CD4-positive, alpha-beta T cell treated with Interleukin-4 for 1 hour (primary cell): ENCODE measurements at places on chromosomes 5 and 9.

- DNase-seq, result no peak
These were observed 763 bp upstream of the IRX2 start for GRCh38 chr5:2752059-2752820.

GRCh38 chr5:42751044-42751443 is 5.6 kb upstream of the CCDC152 start:
- no peak for DNase-seq

DNA sequence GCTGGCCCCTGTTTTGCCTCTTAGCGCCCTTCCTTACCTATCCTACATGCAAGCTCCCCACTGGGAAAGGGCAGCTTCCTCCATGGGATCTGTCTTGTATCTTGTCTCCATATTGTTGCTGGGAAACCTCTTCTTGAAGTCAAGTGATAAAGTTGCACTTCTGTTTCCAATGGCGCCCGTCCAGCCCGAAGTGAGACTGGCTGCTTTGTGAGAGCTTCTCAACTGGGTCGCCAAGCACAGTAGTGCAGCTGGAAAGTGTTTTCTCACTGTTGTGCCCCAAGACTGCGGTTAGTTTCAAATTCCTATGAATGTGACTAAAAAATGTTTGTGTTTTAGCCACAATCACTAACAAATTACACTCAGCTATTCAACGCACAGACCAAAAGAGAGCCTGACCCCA is 506.6 kb upstream of the MPDZ start:
- DNase-seq, result no peak

DNA sequence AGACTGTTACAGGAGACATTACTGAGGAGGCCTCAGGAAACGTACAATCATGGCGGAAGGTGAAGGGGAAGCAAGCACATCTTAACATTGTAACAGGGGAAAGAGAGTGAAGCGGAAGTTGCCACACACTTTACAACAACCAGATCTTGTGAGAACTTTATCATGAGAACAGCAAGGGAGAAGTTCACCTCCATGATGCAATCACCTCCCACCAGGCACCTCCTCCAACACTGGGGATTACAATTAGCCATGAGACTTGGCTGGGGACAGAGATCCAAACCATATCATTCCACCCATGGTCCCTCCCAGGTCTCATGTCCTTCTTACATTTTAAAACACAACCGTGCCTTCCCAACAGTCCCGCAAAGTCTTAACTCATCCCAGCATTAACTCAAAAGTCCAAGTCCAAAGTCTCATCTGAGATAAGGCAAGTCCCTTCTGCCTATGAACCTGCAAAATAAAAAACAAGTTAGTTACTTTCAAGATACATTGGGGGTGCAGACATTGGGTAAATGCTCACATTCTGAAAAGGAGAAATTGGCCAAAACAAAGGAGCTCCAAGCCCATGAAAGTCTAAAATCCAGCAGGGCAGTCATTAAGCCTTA is 138.3 kb downstream of the TMEM161B start:
- no peak for DNase-seq

GRCh38 chr5:173530547-173530946 is 85.9 kb downstream of the BOD1 start:
- DNase-seq, result no peak

GRCh38 chr5:54629115-54629514 is 111.6 kb downstream of the SNX18 start:
- no peak for DNase-seq

GRCh38 chr5:51977014-51977413 is 593.8 kb downstream of the ISL1 start:
- no peak for DNase-seq

GRCh38 chr9:131500939-131501541 is 1.7 kb upstream of the POMT1 start:
- DNase-seq, result no peak

DNA sequence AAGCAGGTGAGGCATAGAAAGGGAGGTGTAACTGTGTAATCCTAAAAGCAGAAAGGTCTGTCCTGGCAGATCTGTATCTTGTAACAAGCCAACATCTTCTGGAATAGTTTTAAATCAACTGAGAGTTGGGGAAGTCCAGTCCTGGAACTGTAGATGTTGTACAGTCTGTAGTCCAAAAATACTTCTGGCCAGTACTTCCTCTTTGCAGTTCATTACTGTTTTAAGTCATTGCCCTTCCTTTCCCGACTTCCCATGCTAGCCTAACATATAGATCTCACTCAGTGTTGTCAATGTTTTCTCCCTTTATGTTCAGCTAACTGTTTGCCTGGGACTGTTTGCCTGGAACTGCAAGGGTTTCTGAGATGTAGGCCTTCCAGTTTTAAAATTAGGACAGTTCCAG is 168.5 kb upstream of the ISL1 start:
- no peak for DNase-seq

DNA sequence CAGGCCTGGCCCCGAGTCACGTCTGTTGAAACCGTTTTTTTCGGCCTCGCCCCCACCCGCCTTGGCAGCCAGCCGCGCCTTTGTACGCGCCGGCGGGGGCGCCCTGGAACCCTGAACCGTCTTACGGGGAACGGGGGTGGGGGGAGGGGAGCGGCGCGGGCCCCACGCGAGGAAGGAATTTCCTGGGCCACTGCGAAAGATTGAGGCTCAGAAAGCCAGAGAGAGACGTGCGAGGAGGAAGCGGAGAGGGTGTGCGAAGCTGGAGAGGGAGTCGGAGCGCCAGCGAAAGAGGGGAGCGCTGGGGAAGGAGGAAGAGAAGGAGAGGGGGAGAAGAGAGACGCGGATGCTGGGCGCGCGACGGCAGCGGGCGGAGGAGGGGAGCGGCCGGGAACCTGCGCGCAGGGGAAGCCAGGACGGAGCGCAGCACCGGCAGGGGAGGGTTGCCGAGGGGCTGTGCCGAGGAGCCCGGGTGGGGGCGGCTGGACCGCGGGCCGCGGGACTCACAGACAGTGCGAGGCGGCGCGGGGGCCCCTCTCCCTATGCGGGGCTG is 4.6 kb upstream of the PRDM12 start:
- no peak for DNase-seq

DNA sequence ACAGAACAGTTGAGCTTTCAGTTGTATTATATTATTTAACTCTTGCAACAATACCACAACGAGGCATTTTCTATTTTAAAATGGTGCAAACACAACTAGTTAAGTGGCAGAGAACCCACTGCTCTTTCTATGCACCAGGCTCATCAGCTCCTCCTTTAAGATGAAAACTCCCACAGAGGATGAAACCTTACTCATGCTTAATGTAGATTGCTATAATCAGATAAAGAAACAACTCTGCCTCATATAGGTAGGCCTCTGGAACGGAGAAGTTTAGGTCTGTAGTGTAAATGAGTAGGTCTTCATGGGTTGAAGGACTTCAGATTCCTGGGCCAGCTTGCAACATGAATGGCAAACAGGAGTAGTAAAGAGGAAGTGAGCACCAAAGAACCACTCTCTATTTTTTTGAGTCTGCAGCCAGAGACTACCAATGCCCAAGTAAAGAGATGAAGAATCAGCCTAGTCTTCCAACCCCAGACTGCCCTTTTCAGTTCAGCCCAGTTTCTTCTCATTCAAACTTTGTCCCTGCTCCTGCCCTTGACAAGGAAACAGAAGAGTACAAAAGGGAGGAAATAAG is 33.9 kb downstream of the HACD4 start:
- DNase-seq, result no peak

DNA sequence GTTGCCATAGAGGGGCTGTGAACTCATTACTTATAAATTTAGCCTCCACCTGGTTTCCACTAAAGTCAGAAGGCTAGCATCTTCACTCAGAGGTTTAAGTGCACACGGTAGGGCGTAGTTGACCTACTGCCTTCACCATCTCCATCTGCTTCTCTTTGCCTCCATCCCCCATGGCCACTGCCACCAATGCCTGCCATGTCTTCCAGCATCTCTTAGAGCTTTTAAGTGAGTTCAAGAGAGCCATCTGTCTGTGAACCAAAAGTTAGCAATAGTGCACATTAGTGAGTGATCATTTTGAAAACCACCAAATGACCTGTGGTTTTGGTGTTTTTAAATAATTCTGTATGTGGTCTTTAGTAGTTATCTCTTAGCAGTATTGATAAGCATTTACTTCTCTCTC is 102.0 kb downstream of the DMRTA1 start:
- no peak for DNase-seq

DNA sequence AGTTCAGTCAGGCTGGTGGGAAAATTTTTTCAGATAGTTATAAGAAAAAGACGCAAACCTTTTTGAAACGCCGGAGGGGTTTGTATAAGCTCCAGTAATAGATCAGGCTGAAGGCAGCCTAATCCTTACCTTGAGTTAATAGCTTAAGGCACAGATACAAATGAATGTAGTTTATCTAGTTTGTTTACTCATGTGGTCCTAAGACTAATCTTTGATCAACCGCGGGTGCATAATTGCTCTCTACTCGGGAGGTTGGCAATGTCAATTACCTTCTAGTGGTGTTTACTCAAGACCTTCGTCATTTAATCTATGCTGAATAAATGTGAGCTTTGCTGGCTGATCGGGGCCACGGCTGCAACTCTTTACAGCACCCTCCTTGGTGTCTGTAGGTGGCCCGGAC is 665 bp upstream of the INSL4 start:
- no peak for DNase-seq

DNA sequence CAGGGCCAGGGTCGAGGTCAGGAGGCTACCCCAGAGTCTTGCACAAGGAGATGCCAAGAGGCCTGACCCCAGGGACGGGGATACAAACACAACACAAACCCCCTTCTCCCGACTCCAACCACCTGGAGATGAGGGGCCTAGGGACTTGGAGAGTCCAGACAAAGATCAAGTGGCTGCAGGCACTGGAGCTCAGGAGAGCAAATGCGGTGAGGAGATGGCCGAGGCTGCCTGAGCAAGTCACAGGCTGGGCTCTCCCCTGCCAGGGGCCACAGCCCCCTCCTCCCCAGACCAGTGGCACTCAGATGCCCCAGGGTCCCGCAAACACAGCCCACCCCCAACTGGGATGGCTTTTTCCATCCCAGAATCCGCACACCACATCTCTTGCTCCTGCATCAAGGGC is 15.8 kb downstream of the SH3GLB2 start:
- DNase-seq, result no peak

GRCh38 chr5:134437847-134438581 is 26.3 kb upstream of the CDKN2AIPNL start:
- no peak for DNase-seq

DNA sequence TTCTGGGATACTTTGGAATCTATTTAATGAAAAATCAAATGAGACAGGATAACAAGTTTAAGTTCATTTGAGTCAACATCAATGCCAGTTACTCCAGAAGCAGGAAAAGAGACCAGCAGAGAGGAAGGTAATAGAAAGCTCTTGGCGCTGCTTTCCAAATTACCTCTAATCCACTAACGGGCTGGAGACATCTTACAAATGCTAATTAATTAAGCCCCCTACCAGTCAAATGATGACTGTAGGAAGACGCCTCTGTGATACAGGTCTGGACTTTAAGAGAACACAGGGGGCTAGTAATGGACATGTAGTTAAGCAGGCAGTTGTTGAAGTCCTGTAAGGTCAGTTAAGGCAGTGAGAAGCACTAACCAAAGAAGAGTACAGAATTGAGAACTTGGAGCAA is 65.3 kb upstream of the HTR4 start:
- DNase-seq, result no peak

GRCh38 chr5:10577371-10578292 is 13.8 kb downstream of the ANKRD33B start:
- DNase-seq, result no peak

GRCh38 chr9:107685901-107686300 is 196.3 kb upstream of the KLF4 start:
- DNase-seq, result no peak

- no peak for DNase-seq
These were observed 323.0 kb downstream of the ANXA1 start for GRCh38 chr9:73474625-73475024.
